Activated naive CD4-positive, alpha-beta T cell treated with anti-CD3 and anti-CD28 coated beads for 36 hours (primary cell): ENCODE measurements at places on chromosomes 13 and 19.
A peak's percentile ranks its signal among the peaks of the same experiment; 100 is the strongest.

DNA sequence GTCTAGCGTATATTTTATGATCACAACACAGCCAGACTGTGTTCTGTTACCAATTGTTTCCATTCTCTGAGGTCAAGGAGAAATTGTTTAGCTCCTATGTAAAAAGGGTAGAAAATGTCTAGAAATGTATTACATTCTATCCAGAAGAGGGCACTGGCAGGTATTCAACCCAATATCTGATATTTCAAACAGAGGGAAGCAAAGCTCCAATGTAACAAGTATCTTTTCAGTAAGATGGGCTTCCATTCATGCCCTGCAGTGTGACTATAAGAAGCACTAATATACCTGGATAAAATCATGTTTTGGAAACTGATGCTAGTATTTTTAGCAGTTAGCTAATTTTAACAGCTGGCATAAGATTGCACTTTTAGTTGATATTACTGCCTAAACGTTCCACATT lies 312.7 kb downstream of the FGF14 start:
- H3K4me1 ChIP-seq, result no peaks in the 10 kb centered on the region
- H3K27me3 ChIP-seq, result peaks cover 3% of the 10 kb centered on the region
- DNase-seq, result no peak
- H3K36me3 ChIP-seq, result no peaks in the 10 kb centered on the region
- no peak overlapping the region for H3K4me3 ChIP-seq

DNA sequence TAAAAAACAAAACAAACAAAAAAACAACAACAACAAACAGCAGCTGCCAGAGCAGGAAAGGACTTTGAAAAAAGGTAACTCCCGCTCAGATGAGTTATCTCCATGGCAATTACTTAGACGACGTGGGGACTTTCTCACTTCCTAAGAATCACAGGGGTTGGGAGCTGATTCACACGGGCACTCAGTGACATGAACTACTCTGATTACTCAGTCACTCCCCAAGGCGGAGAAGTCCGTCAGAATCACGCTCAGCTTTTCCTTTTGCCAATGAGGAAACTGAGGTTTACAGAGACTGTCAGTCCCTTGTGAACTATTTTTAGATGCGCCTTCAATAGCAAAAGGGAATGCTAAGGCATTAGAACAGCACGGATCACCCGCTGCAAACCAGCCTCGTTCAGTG lies 32.3 kb upstream of the MATK start:
- H3K27ac ChIP-seq, result no peak overlapping the region
- H3K4me1 ChIP-seq, result peaks cover 48% of the 10 kb centered on the region
- H3K4me3 ChIP-seq, result no peak overlapping the region
- H3K36me3 ChIP-seq, result no peaks in the 10 kb centered on the region

- H3K4me1 ChIP-seq, result peaks cover 13% of the 10 kb centered on the region
- peak; percentile 38 for DNase-seq
- H3K27me3 ChIP-seq, result no peaks in the 10 kb centered on the region
- H3K27ac ChIP-seq, result no peak overlapping the region
- H3K36me3 ChIP-seq, result no peaks in the 10 kb centered on the region
Observed at GRCh38 chr13:24063281-24063877, 97.1 kb upstream of the SPATA13 start.

GRCh38 chr13:106685143-106685542 lies 117.2 kb upstream of the ARGLU1 start:
- no peak overlapping the region for H3K27ac ChIP-seq
- no peaks in the 10 kb centered on the region for H3K36me3 ChIP-seq
- peaks cover 5% of the 10 kb centered on the region for H3K27me3 ChIP-seq
- H3K4me3 ChIP-seq, result no peak overlapping the region
- no peak for DNase-seq

DNA sequence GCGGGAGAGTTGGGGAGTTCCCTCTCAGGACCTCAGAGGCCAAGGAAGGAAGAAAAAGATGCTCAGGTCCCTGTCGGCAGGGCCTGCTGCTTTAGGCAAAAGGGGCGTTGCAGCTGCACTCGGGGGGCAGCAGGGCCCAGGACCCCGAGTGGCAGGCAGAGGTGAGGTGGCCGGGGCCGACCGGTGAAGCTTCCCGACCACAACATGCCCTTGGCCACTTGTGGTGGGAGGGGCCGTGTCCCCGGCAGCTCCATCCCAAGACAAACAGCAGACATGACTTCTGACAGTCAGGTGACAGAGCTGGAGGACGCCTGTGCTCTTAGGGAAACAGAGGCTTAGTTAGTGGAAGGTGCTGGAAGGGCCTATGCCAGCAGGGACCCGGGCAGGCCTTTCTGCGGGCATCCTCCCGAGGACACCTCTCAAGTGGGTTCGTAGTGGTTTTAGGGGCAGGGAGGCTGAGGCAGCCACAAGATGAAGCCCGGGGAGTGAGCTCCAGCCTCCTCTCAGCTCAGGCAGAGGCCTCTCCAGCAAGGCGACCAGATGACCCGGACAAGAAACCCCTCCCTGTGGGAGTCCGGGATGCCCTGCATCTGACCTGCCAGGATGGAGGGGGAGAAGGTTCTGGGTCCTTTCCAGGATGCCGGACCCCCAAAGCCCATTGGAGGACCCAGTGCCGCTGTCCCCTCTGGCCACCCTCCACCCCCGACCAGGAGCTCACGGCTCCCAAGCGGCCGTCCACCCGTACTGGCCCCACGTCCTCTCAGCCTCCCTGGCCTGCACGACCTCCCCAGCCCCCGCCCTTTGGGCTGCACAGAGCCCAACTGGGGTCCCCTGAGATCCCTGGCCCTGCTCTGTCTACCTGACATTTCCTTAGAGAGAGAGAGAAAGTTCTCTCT lies 24.2 kb downstream of the BTBD2 start:
- DNase-seq, result no peak
- no peaks in the 10 kb centered on the region for H3K4me1 ChIP-seq
- H3K27ac ChIP-seq, result no peak overlapping the region
- peaks cover 7% of the 10 kb centered on the region for H3K36me3 ChIP-seq
- no peaks in the 10 kb centered on the region for H3K27me3 ChIP-seq
- no peak overlapping the region for H3K4me3 ChIP-seq

- DNase-seq, result no peak
- H3K36me3 ChIP-seq, result no peaks in the 10 kb centered on the region
- no peak overlapping the region for H3K4me3 ChIP-seq
- H3K27ac ChIP-seq, result no peak overlapping the region
- no peaks in the 10 kb centered on the region for H3K4me1 ChIP-seq
- H3K27me3 ChIP-seq, result no peaks in the 10 kb centered on the region
Observed at GRCh38 chr13:46822551-46822950, 25.6 kb upstream of the ESD start.

DNA sequence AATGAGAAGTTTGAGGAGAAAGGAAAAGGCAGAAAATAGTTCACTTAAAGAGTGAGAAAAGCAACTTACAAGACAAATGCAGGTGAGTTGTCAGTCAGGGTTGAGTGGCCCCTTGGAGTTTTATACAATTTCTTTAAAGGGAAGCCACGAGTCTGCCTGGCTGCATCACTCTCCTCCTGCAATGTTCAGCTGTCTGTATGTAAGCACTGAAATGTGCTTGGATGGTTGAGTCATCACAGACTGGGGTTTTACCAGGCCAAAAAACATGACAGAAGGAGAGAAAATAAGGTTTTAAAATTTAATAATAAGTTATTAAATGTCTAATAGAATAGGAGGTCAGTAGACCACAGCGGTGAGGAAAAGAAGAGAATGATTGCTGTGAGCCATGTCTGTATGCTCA lies 51.0 kb upstream of the FGF14 start:
- no peak for DNase-seq
- peaks cover 6% of the 10 kb centered on the region for H3K4me1 ChIP-seq
- H3K4me3 ChIP-seq, result no peak overlapping the region
- peaks cover 2% of the 10 kb centered on the region for H3K27me3 ChIP-seq
- no peaks in the 10 kb centered on the region for H3K36me3 ChIP-seq
- no peak overlapping the region for H3K27ac ChIP-seq

- no peak for DNase-seq
- H3K27me3 ChIP-seq, result peaks cover 3% of the 10 kb centered on the region
- no peaks in the 10 kb centered on the region for H3K4me1 ChIP-seq
- H3K36me3 ChIP-seq, result no peaks in the 10 kb centered on the region
- H3K27ac ChIP-seq, result no peak overlapping the region
Observed at GRCh38 chr19:28843761-28844492, 369.0 kb downstream of the UQCRFS1 start.

DNA sequence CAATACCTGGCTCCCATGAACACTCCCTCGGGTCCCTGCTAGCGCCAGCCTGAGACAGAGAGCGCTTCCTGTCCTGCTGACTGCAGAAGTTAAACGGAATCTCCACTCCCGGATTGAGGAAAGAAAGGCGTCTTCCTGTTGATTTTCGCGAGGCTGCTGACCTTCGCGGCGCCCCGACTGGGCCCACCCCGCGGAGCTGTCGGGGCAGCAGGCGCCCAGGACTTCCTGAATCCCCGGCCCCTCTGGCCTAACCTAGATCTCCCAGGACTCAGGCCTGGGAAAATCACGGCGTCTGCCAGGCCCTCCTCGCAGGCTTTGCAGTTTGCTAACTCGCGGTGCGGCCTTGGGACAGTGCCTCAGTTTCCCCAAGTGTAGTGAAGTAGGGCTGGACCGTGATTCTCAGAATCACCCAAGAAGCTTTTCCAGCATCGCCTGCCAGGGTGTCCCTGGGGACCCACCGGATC lies 108.8 kb downstream of the KCTD15 start:
- no peaks in the 10 kb centered on the region for H3K36me3 ChIP-seq
- no peak for DNase-seq
- peaks cover 5% of the 10 kb centered on the region for H3K4me1 ChIP-seq
- no peak overlapping the region for H3K27ac ChIP-seq
- H3K4me3 ChIP-seq, result peak overlapping the region; percentile 27

DNA sequence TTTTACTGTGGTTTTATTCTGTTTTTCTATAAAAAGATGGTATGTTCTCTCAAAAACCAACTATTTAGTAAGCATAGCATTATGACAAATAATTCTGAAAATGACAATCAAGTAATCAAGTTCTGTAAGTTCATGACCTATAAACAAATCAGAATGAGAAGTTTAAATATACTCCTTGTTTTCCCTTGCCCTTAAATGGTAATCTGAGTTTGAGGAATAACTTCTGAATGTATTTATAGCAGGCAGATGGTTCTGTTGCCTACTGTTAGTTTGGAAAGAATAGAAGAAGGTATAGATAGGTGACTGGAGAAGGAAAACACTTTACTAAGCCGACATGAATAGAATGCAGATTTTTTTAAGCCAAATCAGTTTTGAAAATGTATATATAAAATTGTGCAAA lies 63.9 kb downstream of the POSTN start:
- no peak overlapping the region for H3K4me3 ChIP-seq
- H3K36me3 ChIP-seq, result no peaks in the 10 kb centered on the region

- peaks cover 6% of the 10 kb centered on the region for H3K36me3 ChIP-seq
- H3K27ac ChIP-seq, result no peak overlapping the region
- H3K27me3 ChIP-seq, result no peaks in the 10 kb centered on the region
- DNase-seq, result no peak
- H3K4me3 ChIP-seq, result peak overlapping the region; percentile 11
Observed at GRCh38 chr19:4345342-4346019, 2.1 kb downstream of the MPND start.

GRCh38 chr13:99481366-99481765 lies 19.9 kb upstream of the TM9SF2 start:
- no peak overlapping the region for H3K4me3 ChIP-seq
- H3K27me3 ChIP-seq, result no peaks in the 10 kb centered on the region
- DNase-seq, result no peak
- peaks cover 6% of the 10 kb centered on the region for H3K4me1 ChIP-seq

DNA sequence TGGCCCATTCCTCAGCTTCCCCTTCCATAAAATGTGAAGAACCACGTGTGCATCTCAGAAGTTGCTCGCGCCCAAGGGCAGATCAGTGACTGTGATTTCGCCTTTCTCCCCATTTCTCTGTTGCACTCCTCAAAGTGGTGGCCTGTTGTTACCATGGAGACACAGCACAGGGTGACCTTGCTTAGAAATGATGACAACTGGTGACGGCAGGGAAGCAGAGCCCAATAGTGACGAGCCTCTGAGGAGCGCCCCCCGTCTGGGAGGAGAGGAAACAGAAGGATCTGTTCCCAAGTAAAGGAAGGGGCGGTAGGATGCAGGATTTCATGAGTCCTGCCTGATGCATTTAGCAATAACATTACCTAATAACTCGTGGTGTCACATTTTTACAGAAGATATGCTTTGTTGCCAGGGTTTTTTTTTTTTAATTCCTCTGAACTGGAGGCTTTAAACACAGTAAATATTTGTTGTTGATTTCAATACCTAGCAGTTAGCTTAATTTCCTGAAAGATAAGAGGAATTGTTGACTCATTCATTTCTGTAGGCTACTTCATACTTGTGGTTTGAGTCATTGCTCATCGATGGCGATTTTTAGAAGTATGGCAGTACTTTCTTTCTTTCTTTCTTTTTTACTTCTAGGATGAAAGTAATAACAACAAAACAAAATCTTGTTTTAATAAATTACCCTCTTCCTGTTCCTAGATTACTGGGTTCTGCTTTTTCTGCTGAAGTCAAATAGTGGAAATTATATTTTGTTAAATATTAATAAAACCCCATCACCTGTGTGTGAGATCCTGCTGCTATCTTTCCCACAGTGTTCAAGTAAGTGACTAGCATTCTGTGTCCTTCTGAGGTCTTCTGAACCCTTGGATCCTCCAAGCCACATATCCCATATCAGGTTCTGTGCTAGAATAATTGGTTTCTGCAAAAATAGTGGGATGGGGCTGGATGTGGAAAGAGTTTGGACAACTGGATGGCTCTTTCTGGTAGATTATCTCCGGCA lies 36.0 kb downstream of the MBNL2 start:
- peaks cover 8% of the 10 kb centered on the region for H3K36me3 ChIP-seq
- DNase-seq, result no peak
- H3K27ac ChIP-seq, result no peak overlapping the region
- peaks cover 74% of the 10 kb centered on the region for H3K4me1 ChIP-seq

- DNase-seq, result no peak
- H3K36me3 ChIP-seq, result peaks cover 2% of the 10 kb centered on the region
- H3K4me1 ChIP-seq, result peaks cover 6% of the 10 kb centered on the region
- H3K27me3 ChIP-seq, result peaks cover 21% of the 10 kb centered on the region
Observed at GRCh38 chr13:44318161-44318560, 55.5 kb upstream of the SERP2 start.

DNA sequence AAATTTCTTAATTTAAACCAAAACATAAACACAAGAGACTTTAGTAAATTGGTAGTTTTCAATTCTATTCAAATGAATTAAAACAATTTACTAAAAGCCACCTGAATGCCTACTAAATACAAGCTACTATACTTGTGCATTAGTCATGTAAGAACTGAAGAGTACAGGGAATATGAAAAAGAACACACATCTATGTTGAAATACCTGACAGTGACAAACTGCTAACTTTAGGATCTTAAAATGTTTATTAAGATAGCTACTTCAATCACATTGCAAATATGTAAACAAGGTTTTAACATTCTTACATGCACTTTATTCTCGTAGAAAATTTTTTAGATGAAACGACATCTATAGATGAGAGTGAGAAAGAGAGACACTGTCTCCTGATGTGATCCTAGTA lies 4.1 kb downstream of the SPRYD7 start:
- H3K27me3 ChIP-seq, result no peaks in the 10 kb centered on the region
- H3K36me3 ChIP-seq, result no peaks in the 10 kb centered on the region
- H3K27ac ChIP-seq, result no peak overlapping the region
- no peak overlapping the region for H3K4me3 ChIP-seq
- H3K4me1 ChIP-seq, result peaks cover 9% of the 10 kb centered on the region

- H3K27ac ChIP-seq, result no peak overlapping the region
- H3K27me3 ChIP-seq, result no peaks in the 10 kb centered on the region
- no peak for DNase-seq
Observed at GRCh38 chr13:37277007-37277406, 171.5 kb upstream of the CSNK1A1L start.

GRCh38 chr19:7251494-7251893 lies 42.7 kb downstream of the INSR start:
- no peak for DNase-seq
- H3K36me3 ChIP-seq, result no peaks in the 10 kb centered on the region

- peaks cover 11% of the 10 kb centered on the region for H3K4me1 ChIP-seq
- H3K4me3 ChIP-seq, result peak within 1 kb of the TSS; percentile 73
- no peaks in the 10 kb centered on the region for H3K36me3 ChIP-seq
- H3K27me3 ChIP-seq, result peaks cover 41% of the 10 kb centered on the region
Observed at GRCh38 chr13:39602614-39603366, at the start of gene LHFPL6. Gene LHFPL6 (minus strand): TSS chr13:39603193.
